ENCODE measurements at places on chromosomes 4 and X. TPM values are rescaled to one million over a fixed set of nuclear protein-coding genes. Genes with fewer than 3 reads are reported as not detected.
A peak's percentile ranks its signal among the peaks of the same experiment; 100 is the strongest.

DNA sequence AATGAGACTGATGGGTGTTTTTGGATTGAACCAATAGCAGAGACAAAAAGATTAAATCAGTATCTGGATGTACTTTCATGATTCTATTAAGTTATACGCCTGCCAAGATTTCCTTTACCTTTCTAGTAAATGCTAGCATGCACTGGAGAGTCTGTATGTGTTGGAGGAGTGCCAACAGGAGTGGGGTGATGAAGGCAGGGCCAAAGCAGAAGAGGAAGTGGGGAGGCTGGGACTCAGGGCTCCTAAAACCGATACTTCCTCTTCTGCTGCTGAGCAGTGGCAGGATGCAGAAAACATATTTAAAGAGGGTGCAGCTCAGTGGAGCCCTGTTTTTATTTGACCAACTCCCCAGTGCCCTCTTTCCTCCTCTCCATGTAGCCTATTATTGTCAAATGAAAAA lies 5.6 kb downstream of the CYSLTR1 start:
- H3K36me3 ChIP-seq: no peaks in the 10 kb centered on the region
- DNase-seq: no peak
- H3K4me3 ChIP-seq: no peak overlapping the region
- no peaks in the 10 kb centered on the region for H3K4me1 ChIP-seq
- H3K27ac ChIP-seq: no peak overlapping the region

DNA sequence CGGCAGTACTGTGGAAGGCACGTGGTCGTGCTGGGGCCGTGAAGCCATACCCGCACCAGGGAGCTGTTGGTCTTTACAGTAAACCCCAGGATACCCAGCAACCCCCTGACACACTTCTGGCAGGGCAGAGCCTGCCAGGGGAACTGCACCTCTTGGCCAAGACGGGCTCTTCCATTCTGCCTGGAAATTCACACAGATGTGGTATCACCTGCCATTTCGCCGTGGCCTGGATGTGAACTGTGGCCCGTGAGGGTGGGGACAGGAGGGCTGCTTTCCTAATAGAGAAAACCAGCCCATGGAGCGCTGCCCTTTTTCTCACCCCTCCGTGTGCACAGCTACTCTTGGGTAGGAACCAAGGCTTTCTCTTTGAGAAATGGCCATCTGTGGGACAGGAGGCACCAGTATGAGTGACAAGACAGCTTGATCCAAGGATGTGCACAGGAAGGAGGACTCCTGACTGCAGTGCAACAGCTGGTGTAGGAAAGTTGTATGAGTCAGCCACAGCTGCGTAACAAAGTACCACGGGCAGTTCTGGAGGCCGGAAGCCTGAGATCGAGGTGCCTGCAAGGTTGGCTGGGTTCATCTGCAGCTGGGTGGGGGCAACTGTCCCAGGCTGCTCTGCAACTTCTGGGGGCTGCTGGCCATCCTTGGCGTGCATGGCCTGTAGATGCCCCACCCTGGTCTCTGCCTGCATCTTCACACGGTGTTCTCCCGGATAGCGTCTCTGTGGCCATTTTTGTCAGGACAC lies 95.7 kb downstream of the PSAPL1 start:
- no peak overlapping the region for H3K4me3 ChIP-seq
- no peak overlapping the region for H3K27ac ChIP-seq
- no peaks in the 10 kb centered on the region for H3K36me3 ChIP-seq
- DNase-seq: no peak

DNA sequence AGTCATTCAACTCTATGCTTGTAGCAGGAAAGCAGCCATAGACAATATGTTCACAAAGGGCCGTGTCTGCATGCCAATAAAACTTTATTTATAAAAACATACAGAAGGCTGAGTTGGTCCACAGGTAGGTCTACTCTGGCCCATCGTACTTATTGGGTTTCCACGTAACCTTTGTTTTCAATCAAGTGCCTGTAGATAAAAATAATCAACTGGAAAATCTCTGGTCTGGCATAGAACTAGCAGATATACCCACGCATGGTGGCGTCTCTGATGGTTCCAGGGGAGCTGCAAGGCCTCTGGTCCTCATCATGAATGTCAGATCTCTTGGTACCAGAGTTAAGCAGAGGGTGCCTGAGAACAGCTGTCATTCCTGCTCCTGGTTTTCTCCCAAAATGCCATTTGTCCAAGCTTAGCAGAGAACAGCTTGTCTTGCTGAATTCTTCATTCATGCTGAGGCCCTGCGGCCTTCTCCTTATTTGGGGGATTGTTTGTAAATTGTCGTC lies 31.4 kb upstream of the JAKMIP1 start:
- peaks cover 14% of the 10 kb centered on the region for H3K27me3 ChIP-seq
- H3K4me3 ChIP-seq: no peak overlapping the region
- no peak overlapping the region for H3K27ac ChIP-seq

ATP2B3 gene
- not detected for total RNA-seq

MXD4 gene
- 34.7 TPM for total RNA-seq

GRCh38 chr4:25347971-25348370 lies 29.1 kb upstream of the ANAPC4 start:
- no peaks in the 10 kb centered on the region for H3K4me1 ChIP-seq
- H3K27me3 ChIP-seq: no peaks in the 10 kb centered on the region
- no peaks in the 10 kb centered on the region for H3K36me3 ChIP-seq
- H3K27ac ChIP-seq: no peak overlapping the region

DNA sequence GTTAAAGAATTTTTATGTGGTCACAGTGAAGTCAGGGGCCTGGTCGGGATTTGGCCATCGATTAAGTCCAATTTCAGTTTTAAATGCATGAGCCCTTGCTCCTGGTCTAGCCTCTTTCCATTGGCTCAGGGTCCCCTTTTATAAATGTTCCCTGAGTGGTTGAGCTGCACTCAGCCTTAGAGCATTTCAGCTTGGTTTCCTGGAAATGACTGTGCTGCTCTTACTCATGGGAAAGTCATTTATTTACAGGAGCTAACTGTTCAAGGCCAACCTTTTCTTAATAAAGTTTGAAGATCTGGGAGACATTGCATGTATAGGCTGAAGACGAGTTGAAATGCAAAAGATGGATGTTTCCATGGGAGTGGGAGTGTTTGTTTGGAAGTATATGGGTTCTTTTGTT lies 98.8 kb upstream of the CLNK start:
- no peak for DNase-seq
- H3K4me1 ChIP-seq: no peaks in the 10 kb centered on the region
- no peak overlapping the region for H3K4me3 ChIP-seq
- H3K36me3 ChIP-seq: no peaks in the 10 kb centered on the region
- H3K27ac ChIP-seq: no peak overlapping the region

ASB5 gene
- total RNA-seq: not detected

- H3K27me3 ChIP-seq: no peaks in the 10 kb centered on the region
- peak overlapping the region; percentile 63 for H3K4me3 ChIP-seq
- H3K27ac ChIP-seq: peak overlapping the region; percentile 52
- DNase-seq: no peak
Measured at GRCh38 chr4:183876268-183876934, 28.7 kb upstream of the STOX2 start.

- no peaks in the 10 kb centered on the region for H3K4me1 ChIP-seq
- H3K27ac ChIP-seq: no peak overlapping the region
- peaks cover 46% of the 10 kb centered on the region for H3K27me3 ChIP-seq
- H3K36me3 ChIP-seq: no peaks in the 10 kb centered on the region
Measured at GRCh38 chrX:103367502-103367901, 8.8 kb upstream of the BEX3 start.

CPE gene
- total RNA-seq: 106 TPM

DNA sequence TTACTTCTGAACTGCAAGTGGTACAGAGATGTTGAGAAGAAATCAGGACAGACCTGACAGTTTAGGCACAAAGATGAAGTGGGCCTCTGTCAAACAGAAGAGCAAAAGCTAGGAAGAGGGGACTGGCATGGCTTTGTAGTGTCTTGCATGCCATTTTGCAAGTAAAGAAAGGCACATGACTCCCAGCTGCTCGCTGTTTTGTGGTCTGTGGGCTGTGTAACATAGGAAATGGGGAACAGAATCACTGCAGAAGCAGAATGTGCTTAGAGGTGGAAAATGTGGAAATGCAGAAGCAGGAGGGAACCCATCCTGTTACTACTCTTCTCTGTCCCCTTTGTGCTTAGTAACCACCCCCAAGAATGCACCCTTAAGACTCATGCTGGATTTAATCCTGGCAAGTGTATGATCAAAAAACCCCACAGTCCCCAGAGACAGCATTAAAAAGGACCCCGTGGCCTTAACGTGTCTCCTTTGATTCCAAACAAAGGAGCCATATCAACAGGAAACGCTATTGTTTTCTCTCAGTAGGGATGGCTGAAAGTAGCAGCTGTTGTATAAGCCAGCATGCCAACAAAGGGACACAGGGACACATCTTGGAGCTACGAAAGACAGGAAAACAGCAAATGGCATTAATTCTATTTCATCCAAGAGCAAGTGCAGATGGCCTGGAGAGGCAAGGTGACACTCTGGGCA lies 177.6 kb upstream of the GLRA2 start:
- H3K36me3 ChIP-seq: no peaks in the 10 kb centered on the region
- H3K27ac ChIP-seq: no peak overlapping the region
- no peaks in the 10 kb centered on the region for H3K27me3 ChIP-seq
- no peak for DNase-seq

DNA sequence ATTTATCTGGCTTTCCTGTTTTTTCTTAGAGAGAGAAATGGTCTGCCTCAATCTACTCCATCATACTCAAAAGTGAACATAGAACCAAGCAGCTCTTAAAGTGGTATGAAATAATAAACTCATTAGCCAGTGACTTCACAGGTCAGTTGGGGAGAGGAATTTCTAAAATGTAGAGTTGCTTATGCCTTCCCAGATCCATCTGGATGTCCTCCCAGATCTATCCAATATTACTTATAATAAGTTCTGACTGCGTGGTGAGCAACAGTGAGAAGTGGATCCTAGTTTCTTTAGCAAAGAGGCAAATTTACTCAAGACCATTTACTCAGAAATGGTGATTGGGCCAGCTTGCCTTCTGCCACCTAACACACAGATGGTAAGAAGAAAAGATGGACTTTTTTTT lies 748.0 kb downstream of the PCDH18 start:
- no peak overlapping the region for H3K27ac ChIP-seq
- H3K4me1 ChIP-seq: no peaks in the 10 kb centered on the region
- no peaks in the 10 kb centered on the region for H3K36me3 ChIP-seq
- H3K27me3 ChIP-seq: no peaks in the 10 kb centered on the region

- no peaks in the 10 kb centered on the region for H3K36me3 ChIP-seq
- peak overlapping the region; percentile 80 for H3K4me3 ChIP-seq
- no peaks in the 10 kb centered on the region for H3K27me3 ChIP-seq
- DNase-seq: no peak
- H3K27ac ChIP-seq: peak overlapping the region; percentile 85
Measured at GRCh38 chrX:130402208-130402684, 459 bp downstream of the RBMX2 start.

DNA sequence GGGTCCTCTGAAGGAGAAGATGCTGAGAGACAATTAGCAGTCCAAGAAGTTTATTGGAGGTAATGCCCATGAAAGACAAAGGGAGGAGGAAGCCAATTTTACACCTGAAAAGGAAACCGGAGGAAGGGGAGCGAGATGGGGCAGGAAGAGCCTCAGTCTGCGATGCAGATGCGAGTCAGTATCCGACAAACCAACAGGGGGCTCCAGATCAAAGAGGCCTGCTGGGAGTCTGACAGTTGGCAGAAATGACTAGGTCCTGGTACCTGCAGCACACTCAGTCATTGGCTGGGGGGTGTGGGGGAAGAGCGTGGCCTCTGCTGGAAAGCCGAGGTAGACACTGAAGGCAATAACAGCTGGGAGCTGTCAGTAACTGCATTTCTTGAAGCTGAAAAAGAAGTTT lies 231.1 kb upstream of the CENPE start:
- no peak overlapping the region for H3K27ac ChIP-seq
- DNase-seq: no peak
- H3K4me3 ChIP-seq: no peak overlapping the region
- no peaks in the 10 kb centered on the region for H3K4me1 ChIP-seq

- H3K4me3 ChIP-seq: no peak overlapping the region
- peaks cover 10% of the 10 kb centered on the region for H3K27me3 ChIP-seq
Measured at GRCh38 chrX:12329476-12329875, 191.2 kb downstream of the FRMPD4 start.

DNA sequence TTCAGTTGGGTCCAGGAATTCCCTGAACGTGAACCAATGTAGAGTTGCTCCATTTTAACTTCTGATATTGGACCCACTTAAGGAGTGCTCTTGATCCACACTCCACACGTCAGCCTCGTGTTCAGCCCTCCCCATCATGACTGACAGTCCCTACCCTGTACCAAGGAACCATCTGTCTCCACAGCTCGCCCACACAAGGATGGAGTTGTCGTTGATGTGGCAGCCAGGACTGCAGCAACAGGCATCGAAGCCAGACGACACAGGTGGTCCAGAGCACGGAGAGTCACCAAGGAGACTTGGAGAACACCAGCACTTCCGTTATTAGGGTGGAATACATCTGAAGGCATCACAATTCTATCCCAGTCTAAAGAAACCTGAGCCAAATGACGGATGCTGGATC lies 472.1 kb upstream of the NR3C2 start:
- no peaks in the 10 kb centered on the region for H3K36me3 ChIP-seq
- no peak overlapping the region for H3K27ac ChIP-seq
- no peak for DNase-seq

TCEAL6 gene
- 2.6 TPM for total RNA-seq

DNA sequence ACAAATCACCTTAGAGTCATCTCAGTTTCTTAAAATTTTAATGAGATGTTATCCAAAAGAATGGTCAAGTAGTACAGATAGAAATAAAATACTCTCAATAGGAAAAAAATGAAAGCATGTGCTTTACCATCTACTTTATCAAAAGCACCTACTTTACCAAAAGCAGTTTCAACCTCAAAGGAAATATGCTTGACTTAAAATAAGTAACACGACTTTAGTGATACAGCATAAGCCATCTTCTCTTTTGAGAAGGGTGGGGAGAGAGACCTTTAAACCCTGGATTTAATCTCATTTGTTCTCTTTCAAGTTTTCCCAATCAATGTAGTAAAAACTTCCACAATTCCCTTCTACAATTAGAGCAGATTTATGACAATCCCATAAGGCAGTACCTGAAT lies 26.5 kb downstream of the OTUD4 start:
- no peak overlapping the region for H3K27ac ChIP-seq
- H3K4me1 ChIP-seq: no peaks in the 10 kb centered on the region
- no peak for DNase-seq
- H3K36me3 ChIP-seq: peaks cover 13% of the 10 kb centered on the region
- H3K27me3 ChIP-seq: no peaks in the 10 kb centered on the region
- no peak overlapping the region for H3K4me3 ChIP-seq

DNA sequence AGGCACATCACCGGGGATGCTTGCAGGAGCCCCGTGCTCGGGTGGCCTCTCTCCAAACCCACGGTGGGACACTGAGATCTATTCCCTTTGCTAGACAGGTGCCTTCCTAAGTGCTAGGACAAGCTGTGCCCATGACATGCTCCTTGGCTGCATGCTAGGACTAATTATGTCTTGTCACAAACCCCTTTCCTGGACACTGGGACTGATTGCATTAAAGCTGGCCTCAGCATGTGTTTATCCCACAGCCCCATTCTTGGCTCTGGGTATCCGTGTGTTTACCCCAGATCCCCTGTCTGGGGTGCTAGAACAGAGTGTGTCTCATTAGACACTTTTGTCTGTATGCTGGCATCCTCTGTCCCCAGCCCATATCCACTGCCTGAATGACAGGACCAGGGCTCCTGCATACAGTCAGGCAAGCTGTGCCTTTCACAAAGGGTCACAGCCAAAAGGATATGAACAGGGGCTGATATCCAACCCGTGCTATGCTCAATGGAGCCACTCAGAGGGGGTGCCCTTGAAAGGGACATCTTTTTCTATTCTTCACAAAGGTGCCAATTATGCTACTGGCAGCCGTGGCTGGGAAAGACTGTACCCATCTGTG lies 9.2 kb upstream of the IQSEC2 start:
- H3K4me3 ChIP-seq: no peak overlapping the region
- H3K36me3 ChIP-seq: no peaks in the 10 kb centered on the region
- H3K4me1 ChIP-seq: no peaks in the 10 kb centered on the region
- no peak for DNase-seq

Measured in breast epithelium (tissue), 4 donors.